ENCODE measurements at places on chromosomes 12 and 14. TPM values are rescaled to one million over a fixed set of nuclear protein-coding genes. Genes with fewer than 3 reads are reported as not detected.
A peak's percentile ranks its signal among the peaks of the same experiment; 100 is the strongest.

The PTCSC3 gene
- not detected for total RNA-seq

The DEGS2 gene
- 0.11 TPM for total RNA-seq

- no peaks in the 10 kb centered on the region for H3K27me3 ChIP-seq
- H3K4me1 ChIP-seq: peaks cover 32% of the 10 kb centered on the region
- H3K4me3 ChIP-seq: peak overlapping the region; percentile 80
These were observed 1.4 kb upstream of the HSP90AA1 start for GRCh38 chr14:102088012-102088792.

DNA sequence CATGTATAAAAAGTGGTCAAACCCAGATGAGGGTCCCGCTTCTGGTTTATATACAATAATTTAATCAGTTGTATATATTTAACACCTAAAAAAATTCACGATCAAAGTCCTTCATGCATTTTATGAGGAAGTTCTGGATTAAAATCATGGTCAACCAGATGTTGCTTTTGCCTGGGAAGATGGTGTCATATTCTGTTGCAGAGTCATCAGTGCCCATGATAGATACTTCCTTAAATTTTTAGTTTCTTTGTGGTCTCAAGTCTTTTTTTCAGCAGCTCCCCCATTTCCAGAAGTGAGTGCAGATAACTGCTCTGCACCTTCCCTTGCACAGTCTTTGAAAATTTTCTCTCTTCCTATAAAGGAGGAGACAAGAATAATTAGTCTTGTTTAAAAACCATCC is 16.1 kb downstream of the ERP29 start:
- H3K4me1 ChIP-seq: no peaks in the 10 kb centered on the region
- no peak overlapping the region for H3K27ac ChIP-seq
- no peak for DNase-seq
- peaks cover 14% of the 10 kb centered on the region for H3K36me3 ChIP-seq
- H3K27me3 ChIP-seq: no peaks in the 10 kb centered on the region

DNA sequence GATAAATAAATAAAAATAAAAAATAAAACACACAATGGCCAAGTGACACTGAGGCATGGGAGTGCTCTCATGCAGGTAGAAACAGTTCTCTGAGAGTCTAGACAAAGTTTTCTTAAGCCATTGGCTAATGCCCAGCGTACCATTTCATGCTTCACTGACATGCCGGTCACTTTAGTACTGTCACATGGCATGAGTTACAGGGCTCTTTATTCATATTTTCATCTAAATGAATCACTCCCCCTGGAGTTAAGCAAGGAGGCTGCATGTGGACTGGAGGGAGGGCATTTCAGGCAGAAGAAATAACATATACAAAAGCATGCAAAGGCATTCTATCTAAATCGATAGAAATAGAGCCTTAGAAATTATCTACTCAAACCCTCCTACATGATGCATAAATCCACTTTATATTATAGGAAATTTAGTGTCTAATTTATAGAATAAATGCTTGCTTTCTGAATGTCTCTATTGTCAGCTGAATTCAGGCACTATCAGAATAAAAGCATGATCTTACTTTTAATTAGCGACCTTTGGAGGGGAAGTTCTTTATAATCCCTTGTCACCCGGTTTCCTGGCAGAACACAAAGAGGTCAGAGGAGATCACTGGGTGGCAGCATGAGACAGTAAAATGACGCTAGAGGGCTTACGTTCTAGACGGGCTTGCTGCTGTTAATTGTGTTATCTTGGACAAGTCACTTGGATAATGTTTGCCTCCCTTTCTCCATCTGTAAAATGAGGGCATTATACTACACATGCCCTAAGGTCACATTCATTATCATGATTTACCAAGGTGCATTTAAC is 17.5 kb downstream of the DYRK4 start:
- no peak overlapping the region for H3K4me3 ChIP-seq
- peaks cover 4% of the 10 kb centered on the region for H3K27me3 ChIP-seq
- H3K4me1 ChIP-seq: no peaks in the 10 kb centered on the region
- H3K27ac ChIP-seq: no peak overlapping the region

DNA sequence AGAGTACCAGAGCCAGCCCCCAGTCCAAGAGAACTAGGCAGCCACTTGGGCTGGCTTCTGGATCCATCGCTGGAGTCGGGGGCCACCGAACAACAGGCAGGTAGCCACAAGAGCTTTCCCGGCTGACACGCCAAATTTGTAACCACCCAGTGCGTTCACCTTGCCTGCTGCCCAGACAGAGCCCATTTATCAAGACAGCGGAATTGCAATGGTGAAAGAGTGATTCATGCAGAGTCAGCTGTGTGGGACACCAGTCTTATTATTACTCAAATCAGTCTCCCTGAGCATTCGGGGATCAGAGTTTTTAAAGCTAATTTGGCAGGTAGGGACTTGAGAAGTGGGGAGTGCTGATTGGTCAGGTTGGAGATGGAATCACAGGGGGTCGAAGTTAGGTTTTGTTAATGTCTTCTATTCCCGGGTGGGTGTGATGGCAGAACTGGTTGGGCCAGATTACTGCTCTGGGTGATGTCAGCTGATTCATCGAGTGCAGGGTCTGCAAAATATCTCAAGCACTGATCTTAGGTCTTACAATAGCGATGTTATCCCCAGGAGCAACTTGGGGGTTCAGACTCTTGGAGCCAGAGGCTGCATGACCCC is 64.3 kb downstream of the PDE6H start:
- H3K27ac ChIP-seq: no peak overlapping the region
- H3K36me3 ChIP-seq: no peaks in the 10 kb centered on the region
- H3K4me3 ChIP-seq: no peak overlapping the region
- no peak for DNase-seq
- no peaks in the 10 kb centered on the region for H3K4me1 ChIP-seq
- no peaks in the 10 kb centered on the region for H3K27me3 ChIP-seq

GRCh38 chr12:89544681-89545184 is 18.9 kb upstream of the POC1B start:
- H3K36me3 ChIP-seq: no peaks in the 10 kb centered on the region
- peaks cover 6% of the 10 kb centered on the region for H3K4me1 ChIP-seq
- peak; percentile 37 for DNase-seq
- no peak overlapping the region for H3K4me3 ChIP-seq
- peak overlapping the region; percentile 79 for H3K27ac ChIP-seq
- H3K27me3 ChIP-seq: no peaks in the 10 kb centered on the region

The GARIN6 gene
- not detected for total RNA-seq

DNA sequence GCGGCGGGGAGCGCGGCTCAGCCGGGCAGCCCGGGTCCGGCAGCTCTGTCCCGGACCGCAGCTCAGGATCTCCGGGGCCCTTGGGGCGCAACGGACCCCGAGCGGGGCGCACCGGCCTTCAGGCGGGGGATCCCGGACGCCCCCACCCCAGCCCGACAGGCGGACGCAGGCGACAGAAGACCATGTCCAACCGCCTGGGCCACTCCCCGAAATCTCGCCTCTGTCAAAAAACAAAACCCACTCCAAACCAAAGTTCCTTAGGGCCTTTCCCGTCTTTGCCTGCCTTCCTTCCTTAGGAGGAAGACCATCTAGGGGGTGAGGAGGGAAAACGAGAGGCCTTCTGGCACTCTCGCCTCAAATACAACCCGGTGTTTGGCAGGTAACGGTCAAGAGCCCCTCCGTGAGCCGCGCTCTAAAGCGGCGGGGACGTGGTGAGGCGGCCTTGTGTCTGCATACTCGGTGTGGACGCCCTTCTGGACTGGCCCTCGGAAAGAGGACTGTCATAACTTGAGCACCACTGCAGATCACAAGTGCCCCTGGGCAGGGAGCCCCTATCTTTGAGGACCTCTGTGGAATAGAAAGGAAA is 604 bp downstream of the HCFC2 start:
- H3K4me1 ChIP-seq: peaks cover 19% of the 10 kb centered on the region
- peak overlapping the region; percentile 97 for H3K4me3 ChIP-seq
- peak overlapping the region; percentile 96 for H3K27ac ChIP-seq
- no peaks in the 10 kb centered on the region for H3K27me3 ChIP-seq
- DNase-seq: peak; percentile 20

- no peaks in the 10 kb centered on the region for H3K4me1 ChIP-seq
- no peaks in the 10 kb centered on the region for H3K36me3 ChIP-seq
- no peak overlapping the region for H3K27ac ChIP-seq
- no peaks in the 10 kb centered on the region for H3K27me3 ChIP-seq
- H3K4me3 ChIP-seq: no peak overlapping the region
- no peak for DNase-seq
These were observed 95.2 kb upstream of the PCED1B start for GRCh38 chr12:46983959-46984841.

DNA sequence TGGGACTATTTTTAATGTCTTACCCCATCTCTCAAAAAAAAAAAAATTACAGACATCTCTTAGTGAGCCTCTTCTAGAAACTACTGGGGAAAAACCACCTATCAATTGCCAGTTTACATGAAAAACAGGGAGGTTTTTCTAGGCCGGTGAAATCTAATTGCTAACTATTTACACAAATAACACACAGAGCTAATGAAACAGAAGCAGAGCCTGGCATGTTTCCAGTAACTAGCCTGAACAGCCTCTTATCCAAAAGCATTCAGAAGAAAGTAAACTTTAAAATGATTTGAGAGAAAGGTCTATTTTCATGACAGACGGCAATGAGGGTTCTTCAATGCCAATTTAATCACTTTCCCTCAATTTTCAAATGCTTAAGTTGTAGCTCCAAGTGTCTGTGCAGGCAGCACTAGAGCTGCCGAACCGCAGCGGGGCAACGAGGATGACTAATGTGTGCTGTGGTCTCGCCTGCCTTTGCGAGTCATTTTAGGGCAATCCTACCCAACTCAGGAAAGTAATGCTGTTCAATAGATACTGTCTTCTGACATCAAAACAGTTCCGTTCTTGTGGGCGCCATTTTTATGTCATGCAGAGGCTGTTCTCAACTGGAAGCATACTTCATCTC is 84.6 kb downstream of the SETD3 start:
- H3K36me3 ChIP-seq: peaks cover 12% of the 10 kb centered on the region
- no peak for DNase-seq
- peaks cover 19% of the 10 kb centered on the region for H3K4me1 ChIP-seq
- no peak overlapping the region for H3K4me3 ChIP-seq
- no peak overlapping the region for H3K27ac ChIP-seq

DNA sequence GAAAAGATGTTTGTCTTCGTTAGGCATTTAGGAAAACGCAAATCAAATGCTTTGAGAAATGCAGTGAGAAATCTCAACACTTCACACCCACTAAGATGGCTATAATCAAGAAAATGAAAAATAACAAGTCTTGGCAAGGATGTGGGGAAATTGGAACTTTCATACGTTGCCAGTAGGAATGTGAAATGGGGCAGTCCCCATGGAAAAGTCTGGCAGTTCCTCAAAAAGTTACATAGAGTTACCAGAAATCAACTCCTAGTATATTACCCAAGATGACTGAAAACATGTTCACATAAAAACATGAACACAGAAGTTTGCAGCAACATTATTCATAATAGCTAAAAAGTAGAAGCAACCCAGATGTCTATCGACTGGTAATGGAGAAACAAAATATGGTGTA is 41.5 kb upstream of the LRTM2 start:
- no peak overlapping the region for H3K4me3 ChIP-seq
- no peak for DNase-seq
- H3K36me3 ChIP-seq: peaks cover 18% of the 10 kb centered on the region

GRCh38 chr12:23927907-23928306 is 21.6 kb downstream of the SOX5 start:
- no peaks in the 10 kb centered on the region for H3K27me3 ChIP-seq
- no peaks in the 10 kb centered on the region for H3K4me1 ChIP-seq

GRCh38 chr12:99486277-99486676 is 161.3 kb upstream of the GARIN6 start:
- H3K27me3 ChIP-seq: no peaks in the 10 kb centered on the region
- H3K4me3 ChIP-seq: no peak overlapping the region
- no peak for DNase-seq
- no peaks in the 10 kb centered on the region for H3K36me3 ChIP-seq

The KCNH5 gene
- not detected for total RNA-seq

GRCh38 chr12:30278401-30278800 is 417.3 kb downstream of the IPO8 start:
- H3K27me3 ChIP-seq: no peaks in the 10 kb centered on the region
- H3K36me3 ChIP-seq: no peaks in the 10 kb centered on the region
- no peak overlapping the region for H3K4me3 ChIP-seq
- H3K4me1 ChIP-seq: no peaks in the 10 kb centered on the region

DNA sequence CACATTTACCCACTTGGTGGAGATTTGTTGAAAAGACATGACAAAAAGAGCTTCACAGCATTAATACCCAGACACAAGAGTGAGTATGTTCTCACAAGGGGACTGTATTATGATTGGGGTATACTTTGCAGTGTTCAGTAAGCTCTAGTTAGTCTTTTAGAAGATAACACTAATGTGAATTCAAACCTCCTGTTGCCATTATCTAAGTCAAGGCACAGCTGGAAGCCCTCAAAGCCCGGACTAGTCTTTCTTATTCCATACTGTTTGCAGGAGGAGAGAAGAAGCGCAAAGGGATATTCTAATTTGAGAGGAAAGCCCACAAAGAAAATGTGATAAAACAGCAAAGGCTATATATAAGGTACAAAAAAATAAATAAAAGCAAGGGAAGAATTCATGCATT is 445.9 kb downstream of the SOX5 start:
- no peak overlapping the region for H3K4me3 ChIP-seq
- no peaks in the 10 kb centered on the region for H3K4me1 ChIP-seq

DNA sequence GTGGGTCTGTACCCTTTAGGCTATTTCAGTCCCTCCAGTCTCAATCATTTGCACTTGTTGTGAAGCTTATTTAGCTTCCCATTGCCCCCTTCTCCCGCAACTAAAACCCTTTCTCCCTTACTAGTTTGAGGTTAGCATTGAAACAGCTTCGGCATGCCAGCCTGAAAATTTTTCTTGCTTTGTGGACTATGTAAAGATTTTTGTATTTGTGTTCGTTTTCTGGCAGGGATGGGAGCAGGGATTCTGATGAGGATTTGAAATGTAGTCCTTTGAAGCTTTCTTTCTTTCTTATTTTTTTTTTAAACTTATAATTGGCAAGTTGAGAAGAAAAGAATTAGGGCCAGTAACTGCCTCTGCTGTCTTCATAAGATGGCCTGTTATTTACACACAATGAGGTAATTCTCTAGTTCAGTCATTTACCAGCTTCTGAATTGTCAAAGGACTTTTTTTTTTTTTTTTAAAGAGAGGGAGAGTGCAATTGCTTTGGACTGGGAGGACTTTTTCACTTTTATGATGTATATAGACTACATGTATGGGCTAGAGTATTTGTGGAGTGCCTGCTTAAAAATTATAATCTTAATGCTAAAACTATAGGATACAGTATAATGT is 29.0 kb downstream of the PALS1 start:
- H3K4me1 ChIP-seq: peaks cover 35% of the 10 kb centered on the region
- DNase-seq: no peak
- H3K27me3 ChIP-seq: no peaks in the 10 kb centered on the region
- peak overlapping the region; percentile 31 for H3K27ac ChIP-seq

DNA sequence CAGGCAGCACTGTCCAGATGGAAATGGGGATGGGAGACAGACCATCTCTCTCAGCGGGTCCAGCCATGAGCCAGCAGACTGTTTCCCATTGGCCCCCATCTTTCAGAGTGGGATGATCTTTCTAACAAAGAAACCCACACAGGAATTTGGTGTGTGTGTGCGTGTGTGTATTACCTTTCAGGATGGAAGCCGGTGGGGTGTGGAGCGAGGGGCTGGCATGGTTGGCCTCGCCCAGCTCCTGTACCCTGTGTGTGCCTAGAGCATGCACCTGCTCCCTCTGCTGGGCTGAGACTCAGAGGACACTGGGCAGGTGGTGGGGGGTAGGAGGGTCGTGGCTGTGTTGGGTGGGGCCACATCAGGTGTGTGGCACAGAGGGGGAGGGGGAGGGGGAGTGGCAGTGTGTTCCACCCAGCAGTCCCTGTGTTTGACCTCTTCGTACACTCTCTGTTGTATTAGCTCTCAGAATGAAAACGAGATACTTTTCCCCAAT is 33.0 kb upstream of the TSPAN9 start:
- H3K4me1 ChIP-seq: peaks cover 50% of the 10 kb centered on the region
- H3K27me3 ChIP-seq: no peaks in the 10 kb centered on the region
- H3K27ac ChIP-seq: peak overlapping the region; percentile 6
- H3K4me3 ChIP-seq: no peak overlapping the region

Measured in psoas muscle (tissue), 8 donors.